SK-N-SH treated with all-trans-retinoic acid at 6 μM for 48 hours (cell line): ENCODE measurements at places on chromosomes 16 and 17.

GRCh38 chr17:8146381-8147140 is 5.6 kb downstream of the PER1 start:
- ATAC-seq: no peak

GRCh38 chr17:68199837-68200688 is 47.8 kb upstream of the AMZ2 start:
- ATAC-seq: no peak; the same call in 2 of the 3 replicates

DNA sequence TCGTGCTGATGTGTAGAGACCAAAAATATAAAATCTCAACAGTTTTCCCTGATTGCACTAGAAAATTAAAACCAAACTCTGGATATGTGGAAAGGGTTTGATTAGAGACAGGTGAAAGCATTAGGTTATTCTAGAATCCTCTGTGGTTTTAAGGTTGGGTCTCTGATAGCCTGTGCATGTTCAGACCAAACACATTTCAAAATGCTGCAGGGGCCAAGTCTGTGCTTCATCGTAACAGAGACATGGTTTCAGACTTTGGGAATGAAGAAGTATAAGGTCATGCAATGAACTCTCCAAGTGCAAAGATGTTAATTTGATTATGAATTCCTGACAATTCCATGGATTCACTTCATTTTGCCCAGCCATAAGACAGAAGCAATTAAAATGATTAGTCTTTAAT is 261.0 kb upstream of the KCNJ16 start:
- no peak for ATAC-seq

- ATAC-seq: peak; percentile 39
Observed at GRCh38 chr17:77356109-77356689, 215.4 kb downstream of the SEC14L1 start.

GRCh38 chr17:1626333-1626732 is 2.3 kb downstream of the SLC43A2 start:
- ATAC-seq: no peak

GRCh38 chr16:10881479-10882030 is 4.6 kb downstream of the CIITA start:
- ATAC-seq: no peak

DNA sequence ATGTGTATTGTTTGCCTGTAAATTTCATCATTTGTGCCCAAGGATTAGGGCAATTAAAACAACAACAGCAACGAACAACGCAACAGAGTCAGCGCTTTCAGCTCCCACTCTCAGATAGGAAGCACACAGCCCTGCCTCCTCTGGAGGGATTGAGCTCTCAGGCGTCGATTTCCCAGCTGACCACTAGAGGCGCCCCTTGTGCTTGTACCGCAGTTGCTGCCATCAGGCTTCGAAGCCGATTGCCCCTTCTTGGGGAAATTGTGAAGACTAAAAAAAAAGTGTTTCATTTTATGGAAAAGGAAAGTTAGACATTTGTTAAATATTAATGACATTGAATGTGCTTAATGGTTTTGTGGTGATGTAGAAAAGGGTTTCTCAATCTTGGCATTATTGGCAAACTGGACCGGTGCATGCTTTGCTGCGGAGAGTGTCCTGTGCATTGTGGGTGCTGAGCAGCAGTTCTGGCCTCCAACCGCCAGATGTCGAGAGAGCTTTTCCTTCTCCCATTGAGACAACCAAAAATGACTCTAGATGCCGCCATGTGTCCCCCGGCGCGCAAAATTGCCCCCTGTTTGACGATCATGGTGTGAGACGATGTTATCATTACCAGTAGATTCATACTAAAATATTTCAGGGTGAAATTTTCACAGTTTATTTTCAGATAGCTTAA is 650.4 kb upstream of the RBFOX1 start:
- ATAC-seq: no peak

DNA sequence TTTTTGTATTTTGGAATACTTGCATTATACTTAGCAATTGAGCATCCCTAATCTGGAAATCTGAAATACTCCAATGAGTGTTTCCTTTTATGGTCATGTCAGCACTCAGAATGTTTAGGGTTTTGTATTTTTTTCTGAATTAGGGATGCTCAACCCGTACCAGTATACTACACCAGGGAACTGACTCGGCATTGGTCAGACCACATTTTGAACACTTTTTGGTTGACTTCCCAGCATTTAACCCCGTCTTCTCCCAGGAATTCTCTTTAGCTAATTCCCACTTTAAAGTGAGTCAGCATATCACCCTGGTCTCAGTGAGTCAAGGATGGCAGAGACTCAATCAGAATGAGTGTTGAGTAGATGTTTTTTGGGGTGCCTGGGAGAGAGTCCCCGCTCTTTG is 177.9 kb downstream of the SPECC1 start:
- ATAC-seq: no peak

- ATAC-seq: no peak
Observed at GRCh38 chr17:76478097-76478496, 10.7 kb downstream of the AANAT start.

- ATAC-seq: no peak
Observed at GRCh38 chr17:55069983-55070529, 101.5 kb downstream of the STXBP4 start.

DNA sequence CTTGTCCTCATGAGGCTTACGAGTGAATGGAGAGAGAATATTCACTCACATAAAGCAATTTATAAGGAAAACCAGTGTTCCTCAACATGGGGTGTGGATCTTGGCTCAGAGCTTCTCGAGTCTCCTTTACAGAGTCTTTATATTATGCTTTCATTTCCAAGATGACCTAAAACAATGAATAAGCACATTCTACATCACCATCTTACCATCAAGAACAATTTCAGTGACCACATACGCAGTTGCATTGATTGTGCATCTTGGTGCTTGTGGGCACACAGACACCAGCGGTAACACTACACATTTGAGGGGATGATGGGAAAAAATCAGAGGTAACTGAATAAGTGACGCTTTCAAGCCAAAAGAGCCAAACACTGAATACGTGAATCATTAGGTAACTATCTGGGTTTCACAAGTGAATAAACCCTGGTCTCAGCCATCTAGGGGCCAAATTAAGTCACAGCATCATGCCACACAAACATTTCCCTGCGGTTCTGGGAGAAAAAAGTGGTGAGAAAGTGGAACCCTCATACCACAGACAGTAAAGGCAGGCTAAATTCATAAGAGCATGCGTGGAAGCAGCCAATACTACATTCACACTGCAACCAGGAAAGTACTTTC is 9.4 kb downstream of the CWC25 start:
- ATAC-seq: peak; percentile 50; the same call in 2 of the 3 replicates

DNA sequence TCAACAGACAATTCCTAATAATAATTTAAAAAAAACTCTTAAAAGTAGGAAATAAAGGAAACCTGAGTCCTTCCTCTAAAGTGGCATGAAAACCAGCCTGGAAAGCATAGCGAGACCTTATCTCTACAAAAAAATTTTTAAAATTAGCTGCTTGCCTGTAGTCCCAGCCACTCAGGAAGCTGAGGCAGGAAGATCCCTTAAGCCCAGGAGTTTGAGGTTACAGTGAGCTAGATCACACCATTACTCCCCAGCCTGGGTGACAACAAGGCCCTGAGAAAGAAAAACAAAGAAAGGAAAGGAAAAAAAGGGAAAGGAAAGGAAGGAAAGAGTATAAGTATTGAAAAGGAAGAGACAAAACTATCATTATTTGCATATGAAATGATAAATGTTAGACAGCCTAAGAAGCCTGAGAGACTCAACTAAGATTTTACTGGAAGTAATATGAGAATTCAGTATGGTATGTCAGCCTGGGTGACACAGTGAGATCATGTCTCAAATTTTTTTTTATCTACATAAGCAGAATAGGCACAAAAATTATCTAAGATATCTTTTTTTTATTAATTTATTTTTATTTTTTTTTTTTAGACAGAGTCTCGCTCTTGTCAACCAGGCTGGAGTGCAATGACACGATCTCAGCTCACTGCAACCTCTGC is 113.0 kb downstream of the GOSR1 start:
- ATAC-seq: peak; percentile 61; the same call in 2 of the 3 replicates
